ENCODE measurements at places on chromosomes 6 and 20.

DNA sequence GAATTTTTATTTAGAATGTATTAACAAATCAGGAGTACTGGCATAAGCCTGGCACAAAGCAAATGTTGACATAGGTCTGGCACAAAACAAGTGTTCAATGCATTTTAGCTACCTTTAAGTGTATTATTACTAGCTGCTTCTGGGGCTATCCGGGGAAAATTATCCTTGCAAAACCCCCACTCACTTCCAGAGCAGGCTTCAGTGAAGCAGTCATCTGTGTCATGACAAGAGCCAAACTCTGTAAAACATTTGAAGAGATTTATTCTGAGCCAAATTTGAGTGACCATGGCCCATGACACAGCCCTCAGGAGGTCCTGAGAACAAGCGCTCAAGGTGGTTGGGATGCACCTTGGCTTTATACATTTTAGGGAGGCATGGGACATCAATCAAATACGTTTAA is 6.4 kb upstream of the TRIM38 start:
- DNase-seq = no peak

DNA sequence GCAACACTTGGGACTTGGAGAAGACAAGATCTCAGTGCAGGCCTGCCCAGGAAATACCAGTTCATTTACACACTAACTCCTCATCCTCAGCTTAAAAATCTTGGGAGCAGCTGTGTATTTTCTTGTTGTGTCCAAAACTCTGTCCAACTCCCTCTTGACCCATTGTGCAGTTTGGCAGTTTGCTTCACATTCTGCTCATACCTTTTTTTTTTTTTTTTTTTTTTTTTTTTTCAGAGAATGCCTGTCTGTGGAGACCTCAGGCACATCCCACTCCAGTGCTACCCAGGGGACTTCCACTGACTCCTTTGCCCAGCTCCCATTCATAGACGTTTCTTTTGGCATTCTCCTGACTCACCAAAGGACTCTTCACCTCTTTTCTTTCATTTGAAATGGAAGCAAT is 265.8 kb upstream of the TCF21 start:
- no peak for DNase-seq

GRCh38 chr6:161279677-161280415 is 6.0 kb upstream of the AGPAT4 start:
- DNase-seq = no peak

GRCh38 chr20:48314925-48315592 is 512.7 kb downstream of the PREX1 start:
- no peak for DNase-seq

GRCh38 chr6:42973926-42974325 is 5.1 kb downstream of the PEX6 start:
- no peak for DNase-seq

- no peak for DNase-seq
These were observed 245.2 kb downstream of the CDH26 start for GRCh38 chr20:60203451-60203850.

DNA sequence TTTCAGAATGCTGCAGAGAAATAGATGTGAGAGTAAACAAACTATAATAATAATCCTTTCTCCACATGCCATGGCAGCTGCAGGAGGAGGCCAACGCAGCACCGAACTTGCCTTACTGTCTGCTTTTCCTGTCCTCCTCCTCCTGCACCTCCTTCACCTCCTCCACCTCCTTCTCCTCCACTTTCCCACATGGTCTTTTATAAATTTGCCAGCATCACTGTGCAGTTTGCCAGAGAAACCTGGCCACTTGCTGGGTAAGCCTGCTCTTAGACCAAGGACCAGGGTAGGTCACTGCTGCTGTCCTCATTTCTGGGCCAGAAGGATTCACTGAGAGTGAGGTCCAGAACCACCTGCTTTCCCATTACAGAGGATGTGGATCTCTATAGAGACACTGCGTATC is 8.7 kb downstream of the SGK1 start:
- no peak for DNase-seq

DNA sequence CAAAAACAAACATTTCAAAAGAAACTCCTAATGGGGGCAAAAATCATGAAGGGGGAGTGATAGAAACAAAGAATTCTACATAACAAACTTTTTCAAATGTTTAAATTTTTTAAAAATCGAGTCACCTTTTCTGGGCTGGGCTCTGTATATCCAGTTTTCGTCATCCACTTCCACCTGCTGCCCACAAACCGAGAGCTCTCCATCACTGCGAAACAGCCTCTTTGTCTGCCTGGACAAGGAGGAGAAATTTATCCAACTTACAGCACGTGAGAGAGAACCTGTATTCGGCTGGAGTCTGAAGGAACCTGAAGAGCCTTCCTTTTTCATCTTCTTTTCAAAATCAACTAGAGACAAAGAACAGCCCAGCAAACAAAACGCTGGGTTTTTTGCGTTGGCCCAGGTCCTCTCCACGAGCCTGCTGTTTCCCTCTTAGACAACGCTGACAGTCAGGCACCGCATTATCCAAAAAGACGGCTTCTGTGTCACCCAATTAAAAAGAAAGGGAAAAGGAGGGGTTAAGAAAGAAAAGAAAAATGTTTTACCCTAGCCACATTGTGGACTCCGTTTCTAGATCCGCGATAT is 72.4 kb upstream of the NHSL1 start:
- no peak for DNase-seq

DNA sequence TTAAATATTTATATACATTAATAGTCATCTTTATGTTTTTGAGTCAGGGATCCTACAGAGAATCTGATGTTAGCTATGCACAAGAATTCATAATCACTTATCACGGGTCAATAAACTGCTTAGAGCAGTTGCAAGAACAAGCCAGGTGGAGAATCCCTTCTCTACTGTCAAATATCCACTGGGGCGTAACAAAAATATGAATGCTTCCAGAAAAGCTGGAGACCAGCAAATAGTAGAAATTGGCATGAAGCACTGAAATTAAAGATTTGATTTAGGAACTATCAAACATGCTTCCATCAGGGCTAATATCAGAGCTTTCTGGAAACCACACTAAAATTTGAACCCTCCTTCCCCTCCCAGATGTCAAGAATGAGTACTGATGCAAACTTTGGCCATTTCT is 37.3 kb downstream of the ADGRG6 start:
- no peak for DNase-seq

DNA sequence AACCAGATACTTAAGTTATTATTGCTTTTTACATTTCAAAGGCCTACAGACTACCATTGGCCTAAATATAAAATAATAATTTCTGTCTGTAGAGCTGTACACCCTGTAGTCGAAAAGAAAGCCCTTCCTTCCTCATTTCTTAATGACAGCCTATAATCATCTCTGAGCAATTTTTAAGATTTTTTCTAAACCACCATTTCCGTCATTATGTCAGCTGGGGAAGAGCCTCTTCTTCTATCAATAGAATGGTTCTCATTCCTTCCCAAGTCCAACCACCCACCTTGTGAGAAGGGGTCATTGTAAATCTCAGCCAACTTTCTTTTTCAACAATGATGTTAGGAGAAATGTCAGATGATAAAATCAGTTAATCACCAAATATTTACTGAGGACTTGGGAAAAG is 91.8 kb downstream of the PLEKHG1 start:
- DNase-seq = no peak

GRCh38 chr6:108768792-108769524 is 79.3 kb upstream of the ARMC2 start:
- DNase-seq = no peak

GRCh38 chr6:142913036-142913510 is 31.9 kb downstream of the HIVEP2 start:
- DNase-seq = no peak

DNA sequence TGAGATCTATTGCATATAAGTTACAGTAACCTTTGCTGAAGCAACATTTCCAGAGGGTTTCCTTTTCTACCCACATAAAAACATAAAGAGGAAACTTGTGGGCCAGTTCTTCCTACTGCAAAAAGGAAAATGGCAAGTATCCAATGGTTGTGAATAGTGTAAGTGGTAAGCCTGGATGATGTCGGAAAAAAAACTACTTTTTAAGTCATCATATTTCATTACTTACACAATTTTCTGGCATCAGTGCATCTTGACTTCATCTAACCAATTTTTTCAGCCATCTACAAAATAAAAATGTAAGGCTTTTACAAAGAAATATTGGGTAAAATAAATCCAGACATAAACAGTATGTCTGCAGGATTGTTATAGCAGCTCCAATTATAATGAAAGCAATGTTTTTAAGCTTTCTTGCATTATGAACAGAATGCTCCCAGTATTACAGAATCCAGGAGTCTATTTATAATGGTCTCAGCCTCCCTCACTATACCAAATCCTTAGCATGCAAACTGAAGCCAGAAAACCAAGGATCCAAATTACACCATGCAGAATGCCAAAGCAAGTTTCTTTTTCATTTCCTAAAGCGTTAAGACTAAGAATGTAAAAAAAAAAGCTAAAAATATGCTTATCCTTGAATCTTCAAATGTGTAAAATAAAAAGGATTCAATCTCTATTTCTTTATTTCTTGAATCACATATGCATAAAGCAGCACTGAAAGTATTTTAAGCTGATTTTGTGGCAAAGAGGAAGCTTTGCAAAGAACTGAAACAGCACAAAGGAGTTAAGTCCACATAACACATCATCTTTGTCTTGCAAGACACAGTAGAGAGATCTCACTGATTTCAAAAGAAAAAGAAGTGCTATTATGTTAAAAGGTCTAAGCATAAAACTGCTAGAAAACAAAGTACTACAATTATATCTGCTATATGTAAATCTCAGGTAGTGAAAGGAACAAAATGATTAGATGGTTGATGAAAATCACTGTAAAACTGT is 126.8 kb upstream of the HMGCLL1 start:
- no peak for DNase-seq

DNA sequence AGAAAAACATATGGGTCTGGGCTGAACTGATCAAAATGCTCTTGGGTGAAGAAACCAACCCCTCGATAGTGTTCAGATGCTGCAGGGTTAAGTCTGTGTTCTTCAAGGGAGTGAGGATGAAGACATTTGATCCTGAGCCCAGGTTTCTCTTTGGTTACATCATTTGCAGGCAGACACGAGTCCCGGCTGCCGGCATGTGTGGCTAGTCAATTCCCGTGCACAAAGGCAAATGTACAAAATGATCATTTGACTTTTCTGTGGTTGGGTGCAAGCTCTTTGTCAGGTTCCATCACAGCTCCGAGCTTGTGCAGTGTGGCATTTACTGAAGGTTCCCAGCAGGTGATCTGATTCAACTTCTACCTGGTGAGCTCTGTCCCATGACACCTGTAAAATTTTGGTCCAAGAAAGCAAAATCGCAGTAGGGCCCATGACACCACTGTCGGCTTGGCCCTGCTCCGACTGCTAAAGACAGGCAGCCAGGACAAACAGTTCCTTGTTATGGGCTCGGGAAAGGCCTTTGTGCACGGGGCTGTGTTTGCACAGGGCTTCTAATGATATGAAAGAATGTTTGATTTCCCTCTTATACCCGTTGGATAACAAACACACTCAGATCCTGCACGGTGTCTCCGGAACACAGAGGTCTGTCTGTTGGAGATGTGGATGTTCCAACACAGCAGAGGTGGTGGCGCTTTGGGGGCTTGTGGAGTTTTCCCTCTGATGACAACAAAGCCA is 46.9 kb downstream of the GJA10 start:
- no peak for DNase-seq

DNA sequence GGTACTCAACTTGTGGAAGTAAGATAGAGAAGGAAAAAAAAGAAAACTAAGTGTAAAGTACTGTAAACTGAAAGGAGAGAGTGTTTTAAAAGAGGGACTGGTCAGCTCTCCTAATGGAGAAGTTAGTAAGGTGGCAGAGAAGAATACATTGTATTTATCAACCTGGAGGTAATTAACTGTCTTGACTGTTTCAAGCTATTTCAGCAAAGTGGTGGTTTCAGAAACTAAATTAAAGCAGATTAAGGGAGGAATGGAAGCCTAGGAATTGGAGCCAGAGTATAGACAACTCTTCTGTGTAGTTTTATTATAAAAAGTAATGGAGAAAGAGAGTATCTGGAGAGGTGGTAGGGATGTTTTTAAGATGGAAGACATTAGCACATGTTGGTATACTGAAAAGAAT is 2.7 kb upstream of the PHF10 start:
- DNase-seq = no peak

- no peak for DNase-seq
These were observed 502.0 kb downstream of the QKI start for GRCh38 chr6:163916315-163917081.

- DNase-seq = no peak
These were observed 4.1 kb upstream of the TRIM27 start for GRCh38 chr6:28927846-28928245.

DNA sequence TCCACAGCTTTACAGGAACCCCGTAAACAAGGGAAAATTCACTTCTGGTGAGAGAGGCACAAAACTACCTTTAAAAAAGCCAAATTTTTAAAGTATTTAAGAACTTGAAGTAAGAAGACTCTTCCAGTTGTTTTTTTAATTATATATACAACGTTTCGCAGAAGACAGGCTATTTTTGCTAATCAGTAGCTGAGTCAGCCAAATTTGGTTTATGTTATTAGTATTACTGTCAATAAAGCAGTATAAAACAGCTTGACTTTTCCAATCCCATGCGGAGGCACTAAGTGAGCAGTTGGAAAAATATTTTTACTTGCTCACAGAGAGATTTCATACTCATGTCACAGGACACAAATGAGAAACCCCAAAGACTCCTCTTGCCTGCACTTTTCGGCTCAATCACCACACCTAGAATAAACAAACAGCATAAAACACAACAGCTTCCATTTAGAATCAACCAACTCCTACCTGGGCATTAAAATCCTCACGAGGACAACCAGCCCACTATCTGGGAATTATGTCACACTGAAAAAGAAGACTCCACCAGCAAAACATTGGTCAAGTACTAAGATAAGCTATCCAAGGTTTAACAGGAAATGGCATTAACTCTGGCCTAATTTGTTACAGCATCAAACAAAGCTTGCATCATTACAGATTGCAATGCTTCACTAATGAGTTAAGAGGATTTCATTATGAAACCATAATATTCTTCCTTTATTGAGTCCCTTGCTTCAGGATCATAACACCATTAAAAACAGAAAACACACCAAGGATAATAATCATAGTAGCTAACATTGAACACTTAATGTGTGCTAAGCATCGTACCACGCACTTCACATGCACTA is 26.3 kb downstream of the ELOVL5 start:
- no peak for DNase-seq
